ENCODE measurements at places on chromosomes 16 and 17.

DNA sequence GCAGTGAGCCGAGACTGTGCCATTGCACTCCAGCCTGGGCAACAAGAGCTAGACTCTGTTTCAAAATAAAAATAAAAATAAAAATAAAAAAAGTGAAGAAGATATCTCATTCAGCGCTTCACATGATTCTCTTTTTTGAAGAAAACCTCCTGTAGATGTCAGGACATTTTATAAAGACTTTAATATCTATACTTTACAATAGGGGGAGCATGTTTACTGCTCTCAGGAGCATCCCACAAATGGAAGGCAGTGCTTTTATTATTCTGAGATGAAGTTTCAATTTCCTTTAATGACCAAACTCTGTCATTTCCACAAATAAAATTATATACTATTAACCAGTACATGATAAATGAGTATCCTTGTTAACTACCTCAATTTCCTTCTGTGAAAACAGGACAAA is 118.7 kb upstream of the MYOCD start:
- DNase-seq = no peak

DNA sequence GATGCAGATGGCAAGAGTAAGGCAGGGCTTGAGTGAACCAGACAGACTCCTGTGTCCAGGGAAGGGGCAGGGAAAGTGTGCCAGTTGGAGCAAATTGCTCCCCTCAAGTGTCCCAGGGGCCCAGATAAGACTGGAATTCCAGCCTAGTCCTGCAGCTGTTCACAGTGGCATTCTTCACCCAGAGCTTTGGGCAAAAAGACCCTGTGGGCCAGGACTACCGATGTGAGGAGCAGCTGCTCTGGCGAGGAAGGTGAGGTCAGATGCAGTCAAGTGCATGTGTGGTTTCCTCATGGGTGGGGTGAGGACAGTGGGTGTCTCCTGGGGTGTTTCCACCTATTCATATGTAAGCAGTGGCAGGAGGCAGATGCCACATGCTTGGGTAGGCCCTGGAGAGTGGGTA is 14.3 kb downstream of the NEUROD2 start:
- DNase-seq = no peak

DNA sequence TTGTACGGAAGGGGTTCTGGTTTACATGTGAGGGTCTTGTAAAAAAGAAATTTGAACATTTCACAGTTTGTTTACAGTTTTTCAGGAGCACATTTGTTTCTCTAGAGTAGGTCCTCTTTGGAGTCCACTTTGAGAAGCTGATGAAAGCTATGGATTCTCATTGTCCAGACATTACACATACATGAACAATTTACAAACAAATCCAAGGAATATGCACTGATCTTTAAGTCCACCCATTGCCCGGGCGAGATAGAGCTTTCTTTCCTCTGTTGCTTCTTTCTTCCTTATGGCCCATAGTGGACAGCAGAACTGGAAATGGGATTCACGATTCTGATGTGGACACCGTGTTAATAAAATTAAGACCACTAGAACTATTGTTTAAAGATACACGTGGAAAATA is 1.9 kb downstream of the DCAF7 start:
- DNase-seq = no peak

GRCh38 chr16:57446531-57447185 is 527 bp downstream of the CIAPIN1 start:
- no peak for DNase-seq

GRCh38 chr16:79370736-79371135 is 229.8 kb downstream of the MAF start:
- no peak for DNase-seq

- DNase-seq = no peak
These were observed 23.3 kb downstream of the DEXI start for GRCh38 chr16:10919003-10919351.

DNA sequence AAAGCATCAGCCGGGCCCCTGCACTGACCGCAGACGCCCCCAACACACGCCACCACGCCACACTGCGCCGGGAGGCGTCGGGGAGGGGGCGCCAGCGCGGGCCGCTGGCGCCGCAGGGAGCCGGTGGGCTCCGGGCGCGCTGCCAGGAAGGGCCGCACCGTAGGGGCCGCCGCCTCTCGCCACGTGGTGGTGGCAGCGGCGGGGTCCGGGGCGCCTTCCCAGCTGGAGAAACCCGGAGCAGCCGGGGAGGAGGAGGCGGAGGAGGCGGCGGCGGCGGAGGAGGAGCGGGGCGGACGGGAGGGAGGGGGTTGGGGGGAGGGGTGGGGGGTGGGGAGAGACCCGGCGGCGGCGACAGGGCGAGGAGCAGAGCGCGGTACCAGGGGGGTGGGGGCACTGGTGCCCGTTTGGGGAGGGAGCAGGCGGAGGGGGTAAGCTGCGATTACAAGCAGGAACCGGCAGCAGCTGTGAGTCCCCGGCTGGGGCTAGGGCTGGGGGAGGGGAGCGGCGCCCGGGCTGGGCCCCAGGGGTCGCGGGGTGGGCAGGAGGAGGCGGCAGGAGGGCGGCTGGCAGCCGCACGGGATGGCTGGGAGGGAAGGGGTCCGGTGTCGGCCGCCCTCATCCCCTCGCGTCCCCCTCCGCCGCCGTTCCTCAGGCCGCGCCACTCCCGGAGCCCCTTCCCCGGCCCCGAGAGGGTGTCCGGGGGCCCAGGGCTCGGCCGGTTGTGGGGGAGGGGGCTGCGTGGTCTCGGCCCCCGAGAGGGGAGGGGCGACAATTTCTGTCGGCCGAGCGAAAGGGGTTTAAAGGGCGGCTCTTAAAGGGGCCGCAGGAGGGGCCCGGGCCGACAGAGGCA is at the start of gene TBKBP1:
TBKBP1 (plus strand) TSS at position 431 of the 850 bp plus-strand sequence. CDS start 1,952 bp downstream, outside the sequence.
- peak; percentile 38 for DNase-seq

- no peak for DNase-seq
These were observed 52.0 kb upstream of the CCL2 start for GRCh38 chr17:34203018-34203638.

- no peak for DNase-seq
These were observed at the start of gene CCL5 for GRCh38 chr17:35879773-35880654. TSS of gene CCL5 (minus strand) at chr17:35880360.

- DNase-seq = no peak
These were observed 1.1 kb downstream of the ORC6 start for GRCh38 chr16:46690281-46691178.

GRCh38 chr17:7552621-7553051 is 3.8 kb downstream of the TNFSF12 start:
- DNase-seq = peak; percentile 27

- peak; percentile 78 for DNase-seq
These were observed 5.0 kb downstream of the SLC5A2 start for GRCh38 chr16:31487720-31488467.

DNA sequence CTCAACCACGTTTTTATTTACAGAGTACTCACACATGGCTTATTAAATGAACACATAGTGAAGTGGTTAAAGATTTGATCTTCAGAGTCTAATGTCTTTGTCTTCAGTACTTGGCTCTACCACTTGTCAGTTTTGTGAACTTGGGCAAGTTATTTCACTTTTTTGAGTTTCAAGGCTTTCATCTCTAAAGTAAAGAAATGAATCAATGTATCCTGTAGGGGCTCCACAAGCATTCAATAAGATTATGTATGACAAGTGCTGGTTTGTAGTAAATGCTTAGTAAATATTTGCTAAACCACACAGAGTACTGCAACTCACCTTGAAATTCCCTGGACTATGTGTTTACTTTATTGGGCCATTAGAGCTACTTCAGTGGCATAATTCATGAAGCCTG is 446.0 kb upstream of the GOT2 start:
- DNase-seq = no peak

DNA sequence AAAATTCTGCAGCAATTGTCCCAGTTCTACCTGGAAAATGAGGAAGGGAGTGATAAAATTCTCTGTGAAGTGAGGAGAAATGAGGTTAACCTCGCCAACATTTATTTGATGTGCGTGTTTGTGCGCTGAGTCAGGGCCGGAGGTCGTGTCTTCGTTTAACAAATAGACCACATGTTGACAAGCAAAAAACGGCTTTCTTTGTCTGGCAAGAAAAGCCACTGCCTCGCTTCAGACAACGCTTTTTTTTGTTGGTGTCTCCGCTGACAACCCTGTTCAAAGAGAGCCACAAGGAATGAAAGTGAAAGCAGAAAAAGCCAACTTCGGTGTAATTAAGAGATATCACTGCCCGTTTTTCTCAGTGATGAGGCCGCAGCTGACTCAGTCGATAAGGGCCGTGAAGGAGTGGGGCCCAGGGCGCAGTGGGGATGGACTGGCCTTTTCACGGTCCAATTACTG is 510.6 kb downstream of the CDH13 start:
- DNase-seq = no peak

DNA sequence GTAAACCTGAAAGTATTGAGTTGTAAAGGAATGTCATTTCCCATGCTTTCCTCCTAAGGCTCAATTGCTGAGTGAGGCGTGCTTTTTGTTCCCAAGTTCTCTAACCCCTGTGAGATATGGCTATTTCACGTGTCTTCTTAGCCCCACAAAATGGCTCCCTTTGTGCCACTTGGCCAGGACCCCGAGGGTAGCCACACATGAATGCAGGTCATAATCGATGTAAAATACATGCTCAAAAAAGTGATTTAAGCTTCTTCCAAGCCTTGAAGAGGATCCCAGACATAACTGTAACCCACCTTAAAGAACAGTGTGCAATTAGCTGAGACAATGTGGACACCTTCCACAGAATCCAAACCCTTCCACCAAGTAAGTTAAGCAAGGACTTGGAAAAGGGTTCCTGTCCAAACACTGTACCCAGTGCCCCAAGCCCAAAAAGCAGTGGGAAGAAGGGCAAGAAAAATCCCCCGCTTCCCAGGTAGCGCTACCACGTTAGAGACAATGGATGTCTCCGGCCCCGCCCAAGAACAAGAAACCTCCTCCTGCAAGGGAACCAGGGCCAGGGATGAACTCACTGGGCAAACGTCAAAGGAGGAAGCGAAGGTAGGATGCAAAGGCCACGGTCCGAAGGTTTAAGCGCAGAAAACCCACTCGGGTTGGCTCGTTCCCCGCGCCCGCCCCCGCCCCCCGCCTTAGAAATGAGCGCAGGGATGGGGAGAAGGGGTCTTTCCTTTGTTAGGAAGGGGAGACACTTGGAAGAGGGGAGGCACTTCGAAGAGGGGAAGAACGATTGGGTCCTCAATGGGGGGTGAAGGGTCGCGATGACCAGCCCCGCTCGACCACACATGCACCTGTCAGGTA is 1.2 kb downstream of the JPT1 start:
- no peak for DNase-seq

DNA sequence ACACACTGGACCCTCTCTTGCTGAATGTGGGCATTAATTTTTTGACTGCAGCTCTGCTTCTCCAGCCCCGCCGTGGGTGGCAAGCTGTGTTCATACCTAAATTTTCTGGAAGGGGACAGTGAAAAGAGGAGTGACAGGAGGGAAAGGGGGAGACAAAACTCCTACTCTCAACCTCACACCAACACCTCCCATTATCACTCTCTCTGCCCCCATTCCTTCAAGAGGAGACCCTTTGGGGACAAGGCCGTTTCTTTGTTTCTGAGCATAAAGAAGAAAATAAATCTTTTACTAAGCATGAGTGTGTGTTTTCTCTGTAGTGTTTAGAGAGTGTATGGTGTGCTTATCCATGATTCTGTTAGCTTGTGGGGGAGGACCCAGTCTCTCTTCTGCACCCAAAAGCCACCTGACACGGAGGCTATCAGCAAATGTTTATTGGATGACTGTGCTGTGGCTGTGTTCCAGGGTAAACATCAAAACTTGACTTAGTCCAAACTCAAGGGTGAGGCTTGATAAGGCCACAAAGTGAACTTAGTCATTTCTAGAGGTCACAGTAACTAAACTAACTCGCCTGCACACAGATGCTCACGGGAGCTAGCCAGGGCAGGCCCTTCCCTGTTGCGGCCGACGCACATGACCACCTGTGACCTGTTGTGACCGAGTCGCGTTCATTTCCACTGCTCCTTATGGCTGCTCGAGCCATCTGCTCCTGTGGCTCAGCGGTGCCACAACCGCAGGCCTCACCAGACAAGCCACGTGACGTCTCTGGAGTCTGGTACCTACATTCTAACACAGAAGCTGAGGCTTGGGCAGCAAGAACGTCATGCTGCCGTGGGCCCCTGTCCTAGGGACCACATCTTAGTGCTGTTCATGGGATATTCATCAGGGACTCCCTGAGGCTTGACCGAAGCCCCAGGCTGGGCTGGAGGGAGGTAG is 9.8 kb upstream of the MED11 start:
- DNase-seq = no peak

GRCh38 chr16:72210555-72210954 is 38.6 kb upstream of the PMFBP1 start:
- DNase-seq = no peak

- no peak for DNase-seq
These were observed 8.4 kb downstream of the C1QBP start for GRCh38 chr17:5430413-5430999.

GRCh38 chr17:51908841-51909537 is 249.5 kb downstream of the CA10 start:
- DNase-seq = no peak

DNA sequence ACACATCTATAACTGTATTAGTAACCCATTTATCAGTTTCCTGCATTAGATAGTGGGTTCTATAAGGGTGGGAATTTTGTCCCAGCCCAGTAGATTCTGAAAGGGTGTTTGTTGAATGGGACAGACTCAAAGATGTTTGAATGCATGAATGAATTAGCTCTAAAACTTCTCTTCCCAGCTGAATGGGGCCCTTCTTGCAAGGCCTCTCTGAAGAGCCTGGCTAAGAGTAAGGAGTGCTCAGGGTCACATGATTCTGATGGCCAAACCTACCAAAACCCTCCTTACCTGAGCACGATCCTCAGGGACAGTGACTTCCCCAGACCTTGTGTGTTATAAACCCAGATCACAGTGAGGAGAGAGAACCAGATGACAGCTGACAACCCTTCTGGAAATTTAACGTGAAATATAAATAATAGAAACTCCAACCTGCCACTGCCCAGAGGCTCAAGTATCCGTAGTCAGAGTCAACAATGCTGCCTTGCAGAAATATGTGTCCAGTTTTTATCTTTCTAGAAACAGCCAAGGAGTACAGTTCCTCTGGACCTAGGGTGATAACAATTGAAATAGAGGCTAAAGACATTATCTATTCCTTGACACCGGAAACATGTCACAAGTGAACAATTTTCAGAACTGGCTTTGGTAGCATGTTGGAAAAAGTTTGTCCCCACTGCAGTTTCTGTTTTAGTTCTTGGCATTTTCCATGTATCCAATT is 268.9 kb upstream of the MAF start:
- no peak for DNase-seq

DNA sequence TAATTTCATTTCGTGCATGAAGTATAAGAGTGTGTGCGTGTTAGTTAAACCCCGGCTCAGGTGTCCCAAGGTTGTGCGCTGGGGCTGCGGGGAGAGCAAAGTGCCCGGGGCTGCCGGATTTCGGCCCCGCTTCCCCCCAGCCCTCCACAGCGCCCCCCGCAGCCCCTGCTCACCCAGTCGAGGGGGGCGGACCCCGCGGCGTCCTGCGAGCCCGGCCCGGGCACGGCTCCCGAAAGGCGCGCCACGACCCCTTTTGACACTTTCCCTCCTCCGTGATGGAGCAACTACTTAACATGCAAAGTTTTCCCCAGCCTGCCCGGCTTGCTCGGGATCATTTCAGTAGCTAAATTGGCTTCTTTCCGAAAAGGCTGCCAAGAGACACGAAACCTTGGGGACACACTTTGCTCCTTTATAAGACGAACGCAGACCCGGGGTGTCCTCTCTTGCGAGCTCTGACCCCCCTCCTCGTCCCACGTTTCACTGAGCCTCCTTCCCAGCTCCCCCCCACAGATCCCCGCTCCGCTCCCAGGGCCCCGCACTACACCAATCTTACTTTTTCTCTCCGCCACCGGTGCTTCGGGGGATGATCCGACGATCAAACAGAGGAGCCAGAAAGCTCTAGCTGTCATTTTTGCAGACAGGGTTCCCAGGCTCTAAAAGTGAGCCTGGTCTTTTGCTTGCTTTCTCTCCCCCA is 552 bp downstream of the C17orf58 start:
- no peak for DNase-seq

Data from T-helper 22 cell (primary cell).